ENCODE measurements at places on chromosomes 3 and 15.

DNA sequence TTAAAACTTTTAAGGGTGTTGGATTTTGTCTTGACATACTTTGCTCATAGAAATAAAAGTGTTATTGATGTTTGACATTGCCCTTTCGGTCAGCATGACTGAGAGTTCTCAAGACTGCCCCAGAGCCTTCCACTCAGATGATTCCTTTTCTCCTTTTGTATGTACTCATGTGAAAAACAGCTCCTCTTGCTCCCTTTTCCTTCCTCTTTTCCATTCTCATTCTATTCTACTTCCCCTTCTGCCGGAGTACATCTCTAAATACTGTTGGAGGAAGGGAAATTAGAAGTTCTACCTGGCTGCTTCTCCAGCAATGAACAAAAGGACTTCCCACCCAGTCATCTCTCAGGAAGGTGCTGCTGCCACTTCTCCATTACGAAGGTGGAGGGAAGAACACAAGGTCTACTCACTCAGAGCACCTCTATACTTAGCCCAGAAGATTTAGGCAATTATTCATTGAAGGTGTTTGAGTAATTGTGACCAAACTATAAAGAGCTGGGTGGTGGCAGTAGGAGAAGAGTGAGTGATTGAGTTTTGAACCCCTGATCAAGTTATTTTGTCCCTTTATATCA is 163.8 kb upstream of the MBNL1 start:
- no peak for DNase-seq

- no peak for DNase-seq
These were observed 35.9 kb upstream of the CHD2 start for GRCh38 chr15:92864127-92864814.

DNA sequence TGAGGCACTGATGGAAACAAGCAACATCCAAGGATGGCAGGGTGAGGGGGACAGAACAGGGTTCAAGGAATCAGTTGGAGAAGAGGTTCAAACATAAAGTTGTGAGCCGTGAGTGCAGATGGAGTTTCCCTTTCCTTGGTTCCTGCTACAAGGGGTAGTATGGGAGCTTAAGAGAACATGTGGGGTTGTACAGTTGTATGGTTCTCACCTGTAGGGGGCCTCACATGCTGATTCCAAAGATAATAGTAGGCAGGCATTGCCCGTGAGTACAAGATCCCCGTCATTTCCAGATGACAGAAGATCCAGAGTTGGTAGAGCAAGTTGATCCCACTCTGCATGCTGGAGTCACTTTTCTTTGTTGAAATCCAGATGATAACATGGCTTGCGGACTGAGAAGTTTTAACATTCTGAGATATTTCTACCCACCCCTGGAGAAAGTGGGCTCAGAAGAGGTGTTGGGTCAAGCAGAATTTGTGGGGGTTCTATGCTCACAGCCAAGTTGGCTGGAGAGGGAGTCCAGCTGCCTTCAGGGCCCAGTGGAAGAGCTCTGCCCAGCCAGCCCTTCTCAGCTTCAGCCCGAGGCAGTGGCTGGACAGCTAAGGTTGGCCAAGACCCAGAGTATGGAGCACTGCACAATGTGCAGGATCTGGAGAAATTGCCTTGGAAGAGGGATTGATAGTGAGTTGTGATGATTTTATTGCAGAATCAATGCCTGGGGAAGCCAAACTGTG is 141.8 kb downstream of the THSD4 start:
- no peak for DNase-seq

DNA sequence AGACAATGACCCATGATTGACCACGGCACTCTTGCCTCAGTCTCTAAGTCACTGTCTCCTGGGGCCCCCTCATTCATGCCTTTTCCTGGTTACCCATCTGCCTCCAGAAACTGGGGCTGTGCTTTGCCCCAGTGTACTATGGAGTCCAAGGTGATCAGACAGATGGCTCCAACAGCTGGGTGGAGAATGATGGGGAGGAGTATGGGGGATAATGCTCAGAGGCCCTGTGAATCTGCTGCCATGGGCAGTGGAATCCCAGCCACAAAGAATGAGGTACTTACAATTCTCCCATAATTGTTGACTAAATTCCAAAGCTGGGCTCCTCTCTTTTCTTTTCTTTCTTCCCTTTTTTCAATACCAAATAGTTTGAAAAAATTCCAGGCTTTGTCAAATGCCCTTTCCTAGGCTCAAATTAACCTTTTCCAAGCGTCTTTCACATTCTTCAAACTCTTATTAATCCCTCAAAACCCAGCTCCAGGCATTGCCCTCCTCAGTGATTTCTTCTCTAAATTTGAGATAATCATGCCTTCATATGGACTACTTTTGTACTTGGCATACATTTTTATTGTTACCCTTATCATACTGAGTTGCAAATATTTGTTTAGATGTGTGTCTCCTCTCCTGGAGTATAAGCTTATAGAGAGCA is 148.5 kb upstream of the ICE2 start:
- DNase-seq: no peak

DNA sequence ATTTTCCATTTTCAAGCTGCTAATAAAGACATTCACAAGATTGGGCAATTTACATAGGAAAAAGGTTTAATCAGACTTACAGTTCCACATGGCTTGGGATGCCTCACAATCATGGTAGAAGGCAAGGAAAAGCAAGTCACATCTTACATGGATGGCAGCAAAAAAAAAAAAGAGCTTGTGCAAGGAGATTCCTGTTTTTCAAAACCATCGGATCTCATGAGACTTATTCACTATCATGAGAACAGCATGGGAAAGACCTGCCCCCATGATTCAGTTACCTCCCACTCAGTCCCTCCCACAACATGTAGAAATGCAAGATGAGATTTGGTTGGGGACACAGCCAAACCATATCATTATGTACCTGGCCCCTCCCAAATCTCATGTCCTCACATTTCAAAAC is 202.0 kb downstream of the FNDC3B start:
- DNase-seq: no peak
